Omental fat pad (tissue), 4 donors: ENCODE measurements at places on chromosomes 3 and 15.

GRCh38 chr3:126014252-126014651, 45.3 kb downstream of the ROPN1B start:
- no peak for DNase-seq

DNA sequence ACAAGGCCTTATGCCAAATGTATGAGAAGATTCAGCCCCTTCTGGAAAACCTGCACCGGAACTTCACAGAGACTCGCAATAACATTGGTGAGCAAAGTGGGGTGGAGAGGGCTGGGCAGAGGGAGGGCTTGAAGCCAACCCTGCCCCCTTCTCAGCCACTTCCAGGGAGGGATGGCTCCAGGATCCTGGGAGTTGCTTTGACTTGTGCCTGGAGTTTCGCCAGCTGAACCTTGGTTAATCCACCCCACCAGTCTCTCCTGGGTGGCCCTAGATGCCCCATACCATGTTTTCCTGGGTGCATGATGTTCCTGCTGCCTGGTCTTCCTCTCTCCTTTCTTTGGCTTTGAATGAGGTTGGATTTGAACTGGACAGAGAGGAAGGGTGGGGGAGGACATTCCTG, 10.8 kb downstream of the TBC1D21 start:
- no peak for DNase-seq

DNA sequence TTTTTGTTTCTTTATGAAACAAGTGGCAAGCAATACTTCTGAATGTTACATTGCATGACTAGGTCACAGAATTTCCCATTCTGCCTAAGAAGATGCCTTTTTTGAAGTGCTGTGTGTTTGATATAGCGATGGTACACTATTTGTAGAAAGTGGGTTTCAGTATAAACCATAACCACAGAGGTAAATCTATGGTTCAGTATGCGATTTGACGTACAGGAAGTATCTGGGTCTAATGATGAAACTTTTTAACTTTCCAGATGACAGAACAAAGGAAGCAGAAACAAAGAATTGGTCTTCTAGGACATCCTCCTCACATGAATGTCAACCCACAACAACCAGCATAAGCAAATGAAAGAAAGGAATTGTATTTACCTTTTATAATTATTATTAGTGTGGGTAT, 133.4 kb upstream of the BHLHE40 start:
- DNase-seq = no peak

GRCh38 chr3:159787794-159788205, 200.8 kb upstream of the IL12A start:
- DNase-seq = no peak

DNA sequence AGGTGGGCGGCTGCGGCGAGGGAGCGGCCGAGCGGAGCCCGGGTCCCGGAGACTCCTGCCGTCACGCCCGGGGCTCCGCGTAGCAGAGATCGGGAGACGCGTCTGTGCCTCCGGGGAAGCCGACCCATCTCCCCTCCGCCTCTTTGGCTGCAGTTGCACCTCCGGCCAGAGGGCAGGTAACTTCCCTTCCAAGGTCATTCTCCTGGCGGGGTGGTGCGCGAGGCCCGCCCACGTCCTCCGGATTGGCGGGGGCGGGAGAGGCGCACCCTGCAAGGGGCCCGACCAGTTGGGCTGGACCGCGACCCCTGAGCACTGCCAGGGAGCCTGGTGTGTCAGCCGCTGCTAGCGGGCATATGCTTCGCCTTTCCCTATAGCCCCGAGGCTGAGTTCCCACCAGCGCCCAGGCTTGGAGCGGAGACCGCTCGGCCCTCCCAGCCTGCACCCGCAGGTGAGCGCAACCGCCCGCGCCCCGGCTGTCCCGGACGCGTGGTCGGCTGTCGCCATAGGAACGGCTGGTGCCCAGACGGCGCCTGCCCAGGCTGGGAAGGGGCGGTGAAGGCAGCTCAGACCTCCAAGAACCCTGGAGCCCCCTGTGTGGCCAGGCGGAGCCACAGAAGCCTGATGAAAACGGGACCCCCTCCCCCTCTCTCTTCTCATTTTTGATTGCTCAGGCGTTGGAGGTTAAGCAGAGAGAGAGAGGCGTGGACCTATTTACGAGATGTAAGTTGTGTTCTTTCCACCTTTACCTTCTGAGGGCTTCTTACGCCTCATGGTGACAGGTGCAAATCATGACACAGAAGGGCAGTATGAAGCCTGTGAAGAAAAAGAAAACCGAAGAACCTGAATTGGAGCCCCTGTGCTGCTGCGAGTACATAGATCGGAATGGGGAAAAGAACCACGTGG, 453 bp downstream of the ZDHHC23 start:
- no peak for DNase-seq

- no peak for DNase-seq
Measured at GRCh38 chr3:38564631-38565338, 68.6 kb downstream of the EXOG start.

DNA sequence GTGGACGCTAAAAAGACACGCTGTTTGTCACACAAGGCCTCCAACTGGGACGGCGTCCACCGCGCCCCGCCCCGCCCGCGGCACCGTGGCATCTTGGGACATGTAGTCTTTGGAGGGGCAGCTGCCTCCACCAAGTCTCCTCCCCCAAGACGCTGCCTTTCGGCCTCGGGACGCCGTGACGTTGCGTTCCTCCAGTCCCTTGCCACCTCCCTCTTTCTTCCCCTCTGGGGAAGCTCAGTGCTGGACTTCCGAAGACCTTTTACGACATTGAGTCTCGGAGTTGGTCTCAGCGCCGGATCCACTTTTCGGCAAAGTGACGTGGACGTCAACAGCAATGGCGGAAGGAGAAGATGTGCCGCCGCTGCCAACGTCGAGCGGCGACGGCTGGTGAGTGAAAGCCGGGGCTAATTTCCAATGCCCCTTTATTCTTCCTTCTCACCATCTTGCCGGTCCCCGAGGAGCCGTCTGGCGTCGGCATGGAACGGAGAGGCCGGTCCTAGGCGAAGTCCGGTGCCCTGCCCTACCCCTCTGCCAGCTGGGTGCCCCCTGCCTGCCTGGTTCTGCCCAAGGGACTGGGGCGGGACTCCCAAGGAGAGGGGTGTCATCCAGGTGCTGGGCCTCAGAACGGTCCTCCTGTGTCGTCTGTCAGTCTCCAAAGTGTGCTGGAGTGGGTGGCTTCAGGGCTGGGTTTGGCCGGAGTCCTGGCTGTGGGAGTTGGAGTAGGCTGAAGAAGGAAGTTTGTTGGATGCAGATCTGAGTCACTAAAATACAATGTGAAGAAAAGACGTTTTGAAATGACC, at the start of gene TBC1D23:
Gene TBC1D23, plus strand, starts transcription at position 308 of the 800 bp plus-strand sequence. Its CDS starts 27 bp downstream, at position 335.
- DNase-seq = peak; percentile 81

GRCh38 chr3:43616034-43616433, 5.8 kb downstream of the ANO10 start:
- DNase-seq = no peak

- no peak for DNase-seq
Measured at GRCh38 chr3:149450281-149450680, 24.2 kb upstream of the TM4SF4 start.
